ENCODE measurements at places on chromosomes 5 and 9.

DNA sequence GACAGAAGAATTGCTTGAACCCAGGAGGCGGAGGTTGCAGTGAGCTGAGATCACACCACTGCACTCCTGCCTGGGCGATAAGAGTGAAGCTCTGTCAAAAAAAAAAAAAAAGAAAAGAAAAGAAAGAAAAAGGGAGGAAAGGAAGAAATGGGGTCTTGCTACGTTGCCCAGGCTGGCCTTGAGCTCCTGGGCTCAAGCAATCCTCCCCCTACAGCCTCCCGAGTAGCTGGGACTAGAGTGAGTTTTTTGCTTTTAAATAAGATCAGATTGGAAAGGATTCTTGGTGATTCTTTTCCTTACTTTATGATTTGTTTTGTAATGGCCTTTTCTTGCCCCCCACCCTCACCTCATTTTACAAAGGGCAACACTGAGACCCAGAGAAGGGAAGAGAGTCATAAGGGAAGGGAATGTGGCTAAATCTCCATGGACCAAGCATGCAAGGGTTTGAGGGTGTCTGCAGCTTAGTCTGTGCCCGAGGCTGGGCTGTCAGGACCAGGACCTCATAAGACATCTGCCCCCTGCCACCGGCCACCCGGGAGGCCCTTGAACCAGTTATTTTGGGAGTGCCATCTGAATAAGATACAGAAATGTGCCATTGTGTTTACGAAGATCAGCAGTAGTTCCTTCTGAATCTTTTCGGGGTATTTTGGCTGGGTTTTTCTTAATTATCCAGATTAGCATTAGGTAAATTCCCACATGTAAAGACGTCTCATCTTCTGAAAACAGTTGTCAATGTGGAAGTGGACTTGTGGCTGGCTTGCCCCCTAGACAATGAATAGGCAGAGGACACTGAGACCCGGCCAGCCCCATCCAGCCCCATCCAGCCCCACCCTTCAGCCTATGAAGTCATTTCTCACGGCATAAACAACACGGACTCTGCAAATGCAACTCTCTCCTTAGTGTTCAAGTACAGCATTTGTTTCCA lies 44.5 kb upstream of the GRHPR start:
- no peak for DNase-seq

DNA sequence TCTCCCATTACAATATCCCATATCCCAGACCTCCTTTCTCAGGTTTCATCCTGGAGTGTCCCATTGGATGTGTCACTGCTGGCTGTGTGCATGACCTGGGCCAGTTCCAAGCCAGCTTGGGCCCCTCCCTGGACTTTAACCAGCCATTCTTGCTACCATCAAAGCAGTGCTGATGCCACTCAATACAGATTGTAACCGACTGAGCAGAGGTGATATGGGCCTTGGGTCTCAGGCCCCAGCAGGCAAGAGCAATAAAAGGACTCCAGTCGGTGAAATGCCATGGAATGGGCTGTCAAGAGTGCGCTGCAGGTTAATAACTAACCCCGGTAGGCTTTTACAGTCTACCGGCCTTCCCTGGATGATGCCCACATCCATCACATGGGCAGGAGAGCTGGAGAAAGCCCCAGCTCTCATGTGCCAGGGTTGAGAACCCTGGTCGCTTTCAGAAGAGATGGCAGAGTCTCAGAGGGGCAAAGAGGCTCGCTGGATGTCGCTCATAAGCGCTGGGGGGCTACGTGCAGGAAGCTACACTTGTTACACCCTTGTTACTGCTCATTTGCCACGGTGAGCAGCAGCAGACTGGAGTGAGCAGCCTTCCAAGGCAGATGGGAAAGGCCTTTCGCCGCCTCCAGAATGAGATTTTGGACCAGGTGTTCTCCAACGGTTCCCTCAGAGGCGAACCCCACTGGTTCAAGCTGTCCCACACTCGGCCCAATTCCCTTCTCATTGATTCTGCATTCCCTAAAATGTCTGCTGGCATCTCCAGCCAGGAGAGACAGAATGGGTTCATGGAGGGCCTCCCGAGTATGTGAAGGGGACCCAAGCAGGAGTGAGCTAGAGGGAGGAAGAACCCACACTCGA lies 13.2 kb downstream of the EPB41L4B start:
- DNase-seq, result no peak

DNA sequence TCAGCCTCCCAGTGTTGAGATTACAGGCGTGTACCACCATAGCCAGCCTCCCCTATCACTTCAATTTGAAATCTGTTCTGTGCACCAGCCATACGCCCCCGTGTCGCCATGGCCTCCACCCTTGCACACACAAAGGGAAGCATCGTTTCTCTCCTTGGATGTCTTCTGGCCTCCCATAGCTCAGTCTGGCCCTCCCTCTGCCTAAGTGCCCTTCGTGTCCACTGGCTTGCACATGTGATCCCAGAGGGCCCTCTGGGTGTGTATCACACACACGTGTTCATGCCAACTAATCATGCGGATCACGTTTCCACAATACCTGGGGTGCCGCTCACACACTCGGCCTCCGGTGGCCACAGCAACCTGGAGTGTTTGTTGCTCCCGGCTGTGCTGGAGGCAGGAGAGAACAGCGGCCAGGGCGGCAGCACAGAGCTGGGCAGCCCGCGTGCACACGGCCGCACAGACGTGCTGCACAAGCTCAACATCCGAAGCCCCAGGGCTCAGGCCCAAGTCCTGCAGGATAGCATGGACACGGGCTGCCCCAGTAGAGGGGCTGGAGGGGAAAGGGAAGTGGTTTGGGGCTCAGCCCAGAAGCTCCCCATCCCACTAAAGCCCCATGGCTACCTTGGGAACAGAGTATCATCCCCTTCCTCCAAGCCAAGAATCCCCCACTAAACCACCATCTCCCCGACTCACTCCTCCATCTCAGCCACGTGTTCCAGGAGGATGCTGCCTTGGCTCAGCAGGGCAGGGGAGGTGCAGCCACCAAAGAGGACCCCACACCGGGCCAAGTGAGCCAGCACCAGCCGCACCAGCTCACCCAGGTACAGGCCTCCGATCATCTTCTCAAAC lies 10.9 kb downstream of the HK3 start:
- no peak for DNase-seq

DNA sequence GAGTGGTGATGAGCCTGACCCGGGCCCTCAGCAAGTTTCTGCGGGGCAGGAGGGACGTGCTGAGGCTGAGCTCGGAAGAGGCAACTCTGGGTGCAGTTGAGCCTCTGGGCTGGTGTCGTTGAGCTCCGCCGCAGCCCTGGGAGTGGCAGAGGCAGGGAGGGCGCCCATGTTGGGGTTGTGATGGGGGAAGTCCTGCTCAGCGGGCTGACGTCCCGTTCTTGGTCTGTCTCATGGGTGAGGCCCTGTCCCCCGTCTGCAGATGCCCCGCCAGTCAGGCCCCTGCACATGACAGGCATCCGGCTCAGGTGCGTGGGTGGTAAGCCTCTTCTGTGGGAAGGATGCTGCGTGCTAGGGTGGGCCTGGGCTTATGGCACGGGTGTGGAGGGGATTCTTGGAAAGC lies 64.3 kb downstream of the RXRA start:
- no peak for DNase-seq

GRCh38 chr5:6595405-6595804 lies 37.4 kb downstream of the NSUN2 start:
- no peak for DNase-seq

DNA sequence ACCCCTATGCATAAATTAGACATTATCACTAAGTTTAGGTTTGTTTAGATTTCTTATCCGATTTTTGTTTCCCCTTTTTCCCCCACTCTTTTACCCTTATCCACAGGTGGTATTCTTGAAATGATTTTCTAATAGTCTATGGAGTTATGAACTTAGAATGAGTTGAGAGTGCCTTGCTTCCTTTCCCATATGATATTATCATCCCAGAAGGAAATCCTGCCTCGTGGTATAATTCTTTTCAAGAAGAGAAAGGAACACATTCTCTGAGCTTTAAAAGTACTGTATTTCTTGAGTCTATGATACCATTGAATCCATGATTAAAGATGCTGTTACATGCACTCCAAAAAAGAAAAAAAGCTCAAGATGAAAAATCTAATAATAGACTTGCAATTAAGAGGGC lies 76.9 kb upstream of the ADAMTSL1 start:
- no peak for DNase-seq

- DNase-seq, result no peak
These were observed 42.5 kb downstream of the KCNIP1 start for GRCh38 chr5:170546282-170546681.

DNA sequence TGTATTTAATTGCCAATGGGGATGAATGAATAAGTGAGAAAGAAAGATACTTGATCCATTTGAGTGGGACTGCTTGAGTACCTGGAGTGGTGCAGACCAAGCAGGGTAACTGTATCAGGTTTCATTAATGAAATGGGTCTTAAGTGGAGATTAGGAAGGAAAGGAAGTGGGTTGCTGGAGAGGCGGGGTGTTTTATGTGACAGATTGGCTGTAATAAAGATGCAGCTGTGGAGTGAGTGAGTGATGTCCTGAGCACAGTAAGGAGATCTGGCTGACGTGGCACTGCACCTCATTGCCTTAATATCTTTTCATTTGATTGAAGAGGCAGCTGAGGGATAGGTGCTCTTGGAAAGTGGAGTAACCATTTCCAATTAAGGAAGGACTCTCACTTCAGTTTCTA lies 161.0 kb upstream of the CCDC152 start:
- DNase-seq, result no peak
